Islet precursor cell (in vitro differentiated cells): ENCODE measurements at places on chromosomes 5 and 9.

DNA sequence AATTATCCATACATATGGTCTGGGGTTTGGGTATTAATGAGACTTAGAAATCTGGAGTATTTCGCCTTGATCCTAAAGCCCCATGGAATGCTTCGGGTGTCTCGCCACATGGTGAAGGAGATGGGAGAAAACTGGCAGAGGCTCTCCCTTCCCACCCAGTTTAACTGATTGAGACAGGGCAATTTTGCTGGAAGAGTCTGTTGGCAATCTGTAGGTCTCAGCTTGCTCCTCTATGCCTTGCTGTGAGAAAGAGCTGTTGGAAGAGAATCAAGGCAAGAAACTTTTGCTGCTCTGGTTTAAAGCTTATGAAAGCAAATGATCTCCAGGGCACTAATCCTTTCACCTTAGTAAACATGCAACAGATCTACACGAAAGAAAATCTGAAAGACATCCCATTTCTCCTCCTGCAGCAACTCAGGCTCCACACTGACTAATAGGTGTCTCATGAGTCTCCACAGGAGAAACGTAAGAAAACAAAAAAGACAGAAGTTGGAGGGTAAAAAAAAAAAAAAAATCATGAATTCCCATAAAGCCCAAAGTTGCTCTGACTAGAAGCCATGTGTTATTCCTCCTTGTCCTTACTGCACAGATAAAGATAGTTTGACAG lies 369.9 kb downstream of the EFNA5 start:
- no peak for DNase-seq

- DNase-seq: peak; percentile 76
Observed at GRCh38 chr5:154380263-154380662, 65.5 kb upstream of the SAP30L start.

- DNase-seq: no peak
Observed at GRCh38 chr5:61669531-61669930, 337.5 kb downstream of the ZSWIM6 start.

DNA sequence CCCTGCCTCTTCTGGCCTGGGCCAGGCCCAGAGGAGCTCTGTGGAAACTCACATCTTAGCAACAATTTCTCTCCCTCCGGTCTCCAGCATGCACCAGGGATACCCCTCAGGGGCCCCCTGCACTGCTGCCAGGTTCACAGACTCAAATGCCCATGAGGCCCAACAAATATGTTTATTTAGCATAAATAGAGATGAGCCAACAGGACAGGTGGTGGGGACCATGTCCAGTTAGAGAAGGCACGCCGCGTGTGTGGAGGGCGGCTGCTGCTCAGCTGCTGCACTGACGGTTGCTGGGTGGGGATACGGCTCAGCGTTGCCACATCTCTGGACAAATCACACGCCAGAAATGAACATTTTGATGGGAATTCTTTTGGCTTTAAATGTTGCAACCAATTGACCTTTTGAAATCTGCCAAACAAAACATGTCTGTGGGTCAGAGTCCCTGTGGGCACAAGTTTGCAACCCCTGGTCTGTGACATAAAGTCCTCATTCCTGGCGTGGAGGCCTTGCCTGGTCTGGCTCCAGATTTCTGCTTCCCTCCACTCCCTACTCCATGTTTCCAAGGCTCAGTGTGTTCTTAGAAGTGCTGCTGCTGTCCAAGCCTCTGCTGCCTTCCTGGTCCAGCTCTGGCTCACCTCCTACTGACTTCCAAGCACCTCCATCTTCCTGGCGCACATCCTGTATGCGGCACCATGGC lies 88.9 kb downstream of the AMBP start:
- DNase-seq: no peak

GRCh38 chr5:135568246-135568645 lies 10.5 kb downstream of the CXCL14 start:
- DNase-seq: no peak

- no peak for DNase-seq
Observed at GRCh38 chr9:92496396-92497176, 14.3 kb upstream of the ASPN start.
